ENCODE measurements at places on chromosomes 16 and 17. TPM values are rescaled to one million over a fixed set of nuclear protein-coding genes. Genes with fewer than 3 reads are reported as not detected.

FOXN1 gene
- not detected for total RNA-seq

SLC5A2 gene
- total RNA-seq = 2.8 TPM

HOXB1 gene
- total RNA-seq = not detected

DHRS7B gene
- total RNA-seq = 9.5 TPM

SLC9A5 gene
- total RNA-seq = 1.7 TPM

ATAD5 gene
- total RNA-seq = 4.2 TPM

PPY gene
- not detected for total RNA-seq

DNA sequence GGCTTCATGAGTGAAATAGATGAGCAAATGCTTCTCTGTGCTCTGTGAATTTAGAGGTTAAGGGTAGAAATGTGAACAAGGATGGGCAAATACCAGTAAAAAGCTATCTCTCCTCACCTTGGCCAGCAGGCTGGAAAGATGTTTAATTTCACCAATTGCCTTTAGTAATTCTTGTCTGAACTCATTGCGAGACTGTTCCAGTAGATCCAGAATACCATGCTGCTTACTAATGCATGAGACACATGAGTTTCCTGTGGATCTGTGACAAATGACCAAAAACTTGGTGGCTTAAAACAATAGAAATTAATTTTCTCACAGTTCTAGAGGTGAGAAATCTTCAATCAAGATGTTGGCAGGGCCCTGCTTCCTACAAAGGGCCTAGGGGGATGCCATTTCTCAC lies 9.3 kb upstream of the ZNF624 start:
- no peak for DNase-seq

- DNase-seq = peak; percentile 45
These were observed 12.5 kb downstream of the SLC22A31 start for GRCh38 chr16:89187770-89188392.

DNA sequence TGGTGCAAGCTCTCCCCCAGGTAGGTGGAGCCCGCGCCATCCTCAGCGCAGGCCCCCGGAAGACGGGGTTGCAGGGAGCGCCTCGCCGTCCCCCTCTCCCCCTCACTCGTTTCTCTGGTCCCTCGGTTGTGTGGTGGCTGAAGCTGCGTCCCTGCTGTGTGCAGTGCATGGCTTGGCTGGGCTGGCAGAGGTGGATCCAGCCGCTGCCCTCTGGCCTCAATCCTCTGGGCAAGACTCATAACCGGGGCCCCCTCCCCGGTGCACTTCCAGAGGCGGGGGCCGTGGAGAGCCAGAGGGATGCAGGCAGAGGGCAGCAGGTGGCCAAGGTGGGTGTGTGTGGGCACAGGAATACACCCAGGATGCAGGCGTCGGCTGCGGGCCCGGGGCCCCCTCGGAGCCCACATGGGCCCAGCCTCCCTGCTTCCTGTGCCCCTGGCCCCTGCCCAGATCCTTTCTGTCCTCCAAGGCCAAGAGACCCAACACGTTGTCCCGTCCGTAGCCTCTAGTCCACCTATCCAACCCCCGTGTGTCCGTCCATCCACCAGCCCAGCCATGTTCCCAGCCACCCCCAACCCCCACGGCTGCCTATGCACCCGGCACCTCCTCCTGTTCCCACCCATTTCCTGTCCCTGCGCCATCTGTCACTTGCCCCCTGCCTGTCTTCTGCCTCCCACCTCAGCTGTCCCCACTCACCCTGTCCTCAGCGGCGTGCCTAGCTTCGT lies 9.3 kb downstream of the TPSG1 start:
- no peak for DNase-seq

GRCh38 chr17:56351675-56352074 lies 198.4 kb downstream of the ANKFN1 start:
- DNase-seq = no peak

GRCh38 chr17:59365383-59365981 lies 34.0 kb downstream of the YPEL2 start:
- DNase-seq = peak; percentile 42

DNA sequence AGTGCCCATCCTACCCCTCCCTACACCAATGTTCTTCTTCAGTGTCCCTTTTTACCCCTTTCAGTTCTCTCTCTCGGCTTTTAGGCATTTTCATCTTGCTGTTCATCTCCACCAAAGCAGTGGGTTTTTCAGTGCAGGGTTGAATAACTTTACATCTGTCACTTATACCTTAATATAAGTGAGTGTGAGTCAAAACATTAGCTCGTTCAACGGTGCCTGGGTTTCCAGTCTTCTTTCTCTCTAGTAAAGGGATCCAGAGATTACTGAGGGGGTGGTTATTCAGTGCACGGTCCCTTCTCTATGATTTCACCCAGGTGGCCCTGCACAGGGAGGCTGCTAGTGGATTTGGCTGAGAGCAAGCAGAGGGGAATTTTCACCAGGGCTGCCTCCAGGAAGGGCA lies 210.6 kb upstream of the CDH5 start:
- DNase-seq = no peak

- DNase-seq = no peak
These were observed 10.2 kb downstream of the BAHCC1 start for GRCh38 chr17:81405411-81405872.

DNA sequence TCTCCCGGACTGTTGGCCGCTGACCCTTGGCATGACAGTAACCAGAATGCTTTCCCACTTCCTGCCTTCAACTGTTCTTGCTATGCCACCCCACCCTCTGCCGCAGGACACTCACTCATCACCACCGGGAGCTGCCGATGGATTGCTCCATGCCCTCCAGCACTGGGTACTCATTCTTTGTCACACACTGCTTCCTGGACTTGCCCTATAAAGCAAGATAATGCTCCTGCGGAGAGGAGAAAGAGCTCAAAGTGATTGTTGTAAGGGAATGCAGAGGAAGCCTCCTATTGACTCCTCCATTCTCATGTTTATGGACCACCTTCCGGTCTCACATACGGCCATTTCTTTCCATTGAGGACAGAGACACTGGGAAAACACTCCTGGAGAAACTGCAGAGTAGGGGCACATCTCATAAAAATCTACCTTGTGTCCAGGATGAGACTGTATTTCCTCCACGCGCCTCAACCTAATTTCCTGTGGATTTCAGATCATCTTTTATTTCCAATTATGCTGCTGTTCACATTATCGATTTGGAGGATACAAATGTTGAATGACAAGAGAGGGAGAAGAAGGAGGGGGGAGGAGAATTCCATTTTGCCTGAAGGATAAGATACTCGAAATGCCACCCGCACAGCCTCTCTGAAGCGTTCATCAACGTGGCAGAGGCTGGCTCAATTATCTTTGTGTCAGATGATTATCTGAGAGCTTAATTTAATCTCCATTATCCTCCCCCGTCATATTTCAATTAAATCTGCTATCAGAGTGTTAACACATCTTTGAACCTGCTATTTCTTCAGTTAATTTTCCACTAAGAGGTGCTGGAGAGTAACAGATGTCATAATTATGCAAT lies 486.1 kb upstream of the SALL1 start:
- DNase-seq = no peak

All from CD4-positive, alpha-beta memory T cell (primary cell).